ENCODE measurements at places on chromosomes 2 and 18. TPM values are rescaled to one million over a fixed set of nuclear protein-coding genes. Genes with fewer than 3 reads are reported as not detected.

Gene STAT4
- 13.6 TPM for total RNA-seq

Gene CNDP2
- 45.6 TPM for total RNA-seq

Gene CNDP1
- total RNA-seq, result not detected

Gene ATOH8
- not detected for total RNA-seq

Gene C1GALT1C1L
- total RNA-seq, result not detected

Gene C2orf15
- total RNA-seq, result not detected

Gene RUFY4
- total RNA-seq, result not detected

Gene HOXD4
- not detected for total RNA-seq

Gene TSGA10
- 2.8 TPM for total RNA-seq

Gene DNAJC27
- 4.1 TPM for total RNA-seq

Gene REL
- total RNA-seq, result 12.1 TPM

Gene LRATD1
- 16.6 TPM for total RNA-seq

Measured in tracheal epithelial cell (primary cell).